ENCODE measurements at places on chromosomes 3 and 15.

- DNase-seq = no peak
Measured at GRCh38 chr15:68232937-68233336, 3.4 kb upstream of the CLN6 start.

DNA sequence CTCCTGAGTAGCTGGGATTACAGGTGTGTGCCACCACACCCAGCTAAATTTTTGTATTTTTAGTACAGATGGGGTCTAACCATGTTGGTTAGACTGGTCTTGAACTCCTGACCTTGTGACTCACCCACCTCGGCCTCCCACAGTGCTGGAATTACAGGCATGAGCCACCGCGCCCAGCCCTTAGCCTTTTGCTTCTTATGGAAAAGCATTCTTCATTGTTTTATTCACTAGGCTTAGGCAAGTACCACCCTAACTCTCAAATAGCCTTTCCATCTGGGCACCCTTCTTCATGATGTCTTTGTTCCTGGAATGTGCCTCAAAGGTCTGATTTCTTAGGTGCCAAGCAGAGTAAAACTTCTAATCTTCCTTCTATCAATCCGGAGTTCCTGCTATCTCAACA, 641.8 kb downstream of the FHIT start:
- no peak for DNase-seq

- no peak for DNase-seq
Measured at GRCh38 chr15:92930054-92930621, 30.0 kb downstream of the CHD2 start.

GRCh38 chr3:63096248-63097058, 181.7 kb upstream of the SYNPR start:
- DNase-seq = no peak

GRCh38 chr3:123743121-123743520, 141.0 kb downstream of the MYLK start:
- DNase-seq = no peak

- DNase-seq = no peak
Measured at GRCh38 chr3:155602307-155602706, 142.6 kb downstream of the PLCH1 start.

DNA sequence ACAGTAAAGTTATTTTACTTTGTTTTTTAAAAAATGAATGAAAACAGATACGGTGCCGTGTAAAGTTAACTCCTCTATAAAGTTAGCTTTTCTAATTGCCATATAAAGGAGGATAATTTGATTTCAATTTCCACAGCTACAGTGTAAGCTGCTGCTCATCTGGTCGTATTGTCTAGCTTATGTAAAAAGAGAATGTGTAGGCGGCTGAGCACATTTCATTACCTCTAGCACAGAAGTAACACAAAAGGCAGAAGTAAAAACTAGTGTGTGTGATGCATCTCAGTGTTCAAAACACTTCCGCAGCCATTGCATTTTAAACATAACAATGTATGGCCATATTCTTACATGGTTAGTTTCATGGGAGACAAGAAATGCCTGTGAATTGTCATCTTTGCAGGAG, 105.0 kb upstream of the P2RY1 start:
- no peak for DNase-seq

DNA sequence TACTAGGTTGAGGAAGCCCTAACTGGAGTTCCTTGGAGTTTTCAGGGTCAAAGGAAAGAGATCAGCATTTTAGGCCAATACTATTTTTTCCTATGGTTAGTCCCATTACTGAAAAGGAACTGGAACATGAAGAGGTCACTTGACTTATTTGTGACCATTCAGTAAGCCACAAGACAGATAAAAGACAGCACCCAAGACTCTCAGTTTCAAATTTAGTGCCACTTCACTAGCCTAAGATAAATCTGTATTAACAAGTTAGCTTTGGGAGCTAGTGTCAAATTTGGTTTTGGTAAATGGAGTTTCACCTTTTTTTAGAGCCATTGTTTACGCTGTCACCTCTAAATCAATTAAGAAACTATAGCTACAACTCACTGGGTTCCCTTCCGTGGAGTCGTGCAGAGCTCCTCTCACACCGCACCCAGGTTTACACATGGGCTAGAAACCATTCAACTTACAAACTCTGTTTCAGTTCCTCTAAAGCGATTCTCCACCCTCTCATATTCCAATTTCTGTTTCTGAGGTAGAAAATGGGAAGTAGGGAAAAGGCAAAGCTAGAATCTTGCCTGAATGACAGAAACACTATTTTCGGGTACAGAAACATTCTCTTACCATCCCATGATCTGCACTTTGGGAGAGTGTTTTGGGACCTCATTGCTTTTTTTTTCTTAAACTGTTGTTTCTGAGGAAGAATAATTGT, 14.4 kb downstream of the CCDC32 start:
- no peak for DNase-seq

DNA sequence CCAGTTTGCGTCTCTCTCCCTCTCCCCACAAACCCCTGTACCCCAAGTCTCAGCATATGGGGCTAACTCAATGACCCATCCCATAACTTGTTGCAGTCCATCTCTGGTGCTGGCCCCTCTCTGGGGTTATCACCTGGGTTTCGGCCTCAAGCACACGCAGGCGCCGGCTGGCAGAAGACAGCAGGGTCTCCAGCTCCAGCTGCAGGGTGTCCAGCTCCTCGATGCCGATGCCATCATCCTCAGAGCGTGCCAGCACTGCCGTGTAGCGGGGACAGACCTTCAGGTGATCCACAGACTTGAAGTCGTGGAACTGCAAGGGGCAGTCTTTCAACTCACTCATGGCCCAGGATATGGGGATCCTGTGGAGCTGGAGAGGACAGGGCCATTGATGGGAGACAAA, 1.1 kb downstream of the TADA3 start:
- no peak for DNase-seq

- no peak for DNase-seq
Measured at GRCh38 chr3:158522221-158523136, 48.5 kb upstream of the MLF1 start.

- DNase-seq = no peak
Measured at GRCh38 chr3:87958289-87958688, 100.5 kb downstream of the CGGBP1 start.

DNA sequence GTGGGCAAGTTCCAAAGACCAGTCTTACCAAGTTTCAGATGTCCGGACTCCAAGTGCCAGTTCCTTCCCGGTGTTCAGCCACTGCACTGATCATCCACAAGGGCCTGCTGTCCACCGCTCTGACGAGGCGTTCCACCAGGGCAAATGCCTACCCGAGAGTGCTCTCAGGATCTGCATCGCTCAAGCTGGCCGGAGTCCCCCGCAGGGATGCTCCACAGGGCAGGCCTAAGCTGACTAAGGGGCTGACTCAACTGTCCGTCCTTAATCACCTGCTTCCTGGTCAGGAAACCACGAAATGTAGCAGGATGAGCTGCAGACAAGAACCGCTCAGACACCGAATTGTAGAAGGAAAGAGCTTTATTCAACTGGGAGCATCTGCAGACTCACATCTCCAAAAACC, 341.6 kb downstream of the KCNH8 start:
- no peak for DNase-seq

DNA sequence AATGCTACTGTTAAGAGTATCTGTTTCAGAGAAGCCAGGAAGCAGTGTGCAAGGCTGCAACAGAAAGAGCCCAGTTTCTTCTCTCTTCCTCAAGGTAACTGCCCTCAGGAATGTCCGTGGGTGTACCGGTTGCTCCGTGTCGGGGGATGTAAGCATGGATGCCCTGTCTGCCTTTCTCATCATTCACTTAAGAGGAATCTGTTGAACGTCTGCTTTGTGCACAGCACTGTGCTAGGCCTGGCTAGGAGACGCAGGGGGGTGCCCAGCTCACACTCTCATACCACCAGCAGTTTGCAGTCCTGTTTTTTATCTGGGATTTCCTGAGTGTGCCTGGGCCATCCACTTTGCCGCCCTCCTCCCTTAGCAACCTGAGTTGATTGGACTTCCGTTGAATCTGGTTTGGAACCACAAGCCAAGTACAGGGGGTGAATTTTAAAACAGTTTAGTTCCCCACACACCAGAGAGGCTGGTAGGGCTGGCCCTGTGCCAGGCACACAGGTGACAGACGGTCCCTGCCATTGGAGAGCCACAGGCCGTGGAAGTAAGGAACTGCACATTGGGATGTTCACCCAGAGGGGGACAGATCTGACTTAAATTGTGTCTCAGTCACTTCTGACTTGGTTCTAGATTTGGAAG, 11.2 kb downstream of the BOC start:
- DNase-seq = no peak

GRCh38 chr3:21446027-21446426, 305.0 kb downstream of the ZNF385D start:
- no peak for DNase-seq

DNA sequence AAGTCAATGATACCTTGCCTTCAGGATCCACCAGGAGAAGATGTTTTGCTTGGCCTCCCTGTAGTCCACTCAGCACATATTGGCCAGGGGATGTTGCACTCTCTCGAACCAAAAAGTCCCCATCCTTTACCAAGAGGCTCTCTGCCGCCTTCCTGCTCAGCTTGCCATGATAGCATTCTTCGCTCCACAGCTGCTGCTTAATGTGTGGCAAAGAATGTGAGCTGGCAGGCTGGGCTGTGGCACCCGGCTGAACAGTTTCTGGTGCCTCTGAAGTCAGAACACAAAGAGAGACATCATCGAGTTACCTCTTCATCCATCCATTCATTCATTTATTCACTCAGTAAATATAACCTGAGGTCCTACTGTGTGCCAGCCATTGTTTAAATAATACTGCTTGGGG, 23.9 kb upstream of the CEP152 start:
- DNase-seq = no peak

GRCh38 chr3:43584043-43584826, 37.6 kb downstream of the ANO10 start:
- no peak for DNase-seq

DNA sequence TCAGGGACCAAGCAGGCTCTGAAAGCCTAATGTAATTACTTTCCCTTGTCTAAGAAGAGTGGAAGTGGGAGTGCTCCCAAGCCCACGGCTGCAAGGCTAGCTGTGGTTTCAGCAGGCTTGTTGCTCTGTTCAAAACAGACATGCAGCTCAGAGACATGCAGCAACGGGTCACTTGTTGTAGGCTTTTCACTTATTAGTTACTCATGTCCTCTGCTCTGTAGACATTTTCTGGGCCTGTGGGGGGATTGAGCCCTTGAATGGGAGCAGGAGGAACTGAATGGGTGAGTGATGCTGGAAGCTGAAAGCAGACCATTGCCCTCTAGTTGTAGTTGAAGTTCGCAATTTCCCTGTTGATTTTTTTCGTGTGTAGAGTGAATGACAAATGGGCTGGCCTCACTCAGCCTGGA, 261.9 kb upstream of the NR2E3 start:
- DNase-seq = no peak

GRCh38 chr3:150736903-150737832, 25.8 kb downstream of the SIAH2 start:
- no peak for DNase-seq

DNA sequence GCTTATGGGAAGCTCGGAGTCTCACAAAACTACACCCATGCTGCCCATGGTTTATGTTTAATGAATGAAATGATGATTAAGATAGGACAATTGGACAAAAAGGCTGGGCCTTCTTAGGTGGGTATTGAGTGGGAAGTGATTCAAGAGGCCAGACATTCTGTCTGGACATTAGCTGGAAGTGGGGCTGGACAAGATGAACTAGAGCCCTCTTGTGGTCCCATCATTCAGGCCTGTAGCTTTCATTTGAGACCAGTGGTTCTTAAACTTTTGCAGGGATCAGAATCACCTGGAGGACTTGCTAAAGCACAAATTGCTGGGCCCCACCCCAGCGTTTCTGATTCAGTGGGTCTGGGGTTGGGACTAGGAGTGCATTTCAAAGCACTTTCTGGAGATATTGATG, 290.4 kb upstream of the CTDSPL start:
- DNase-seq = no peak

- no peak for DNase-seq
Measured at GRCh38 chr3:73007992-73008712, 11.5 kb downstream of the PPP4R2 start.

GRCh38 chr3:46998852-46999515, 19.5 kb downstream of the NBEAL2 start:
- DNase-seq = no peak

- DNase-seq = no peak
Measured at GRCh38 chr3:125186800-125187598, 25.5 kb downstream of the SLC12A8 start.

GRCh38 chr3:117305681-117306080, 596.1 kb downstream of the TUSC7 start:
- DNase-seq = peak; percentile 10

DNA sequence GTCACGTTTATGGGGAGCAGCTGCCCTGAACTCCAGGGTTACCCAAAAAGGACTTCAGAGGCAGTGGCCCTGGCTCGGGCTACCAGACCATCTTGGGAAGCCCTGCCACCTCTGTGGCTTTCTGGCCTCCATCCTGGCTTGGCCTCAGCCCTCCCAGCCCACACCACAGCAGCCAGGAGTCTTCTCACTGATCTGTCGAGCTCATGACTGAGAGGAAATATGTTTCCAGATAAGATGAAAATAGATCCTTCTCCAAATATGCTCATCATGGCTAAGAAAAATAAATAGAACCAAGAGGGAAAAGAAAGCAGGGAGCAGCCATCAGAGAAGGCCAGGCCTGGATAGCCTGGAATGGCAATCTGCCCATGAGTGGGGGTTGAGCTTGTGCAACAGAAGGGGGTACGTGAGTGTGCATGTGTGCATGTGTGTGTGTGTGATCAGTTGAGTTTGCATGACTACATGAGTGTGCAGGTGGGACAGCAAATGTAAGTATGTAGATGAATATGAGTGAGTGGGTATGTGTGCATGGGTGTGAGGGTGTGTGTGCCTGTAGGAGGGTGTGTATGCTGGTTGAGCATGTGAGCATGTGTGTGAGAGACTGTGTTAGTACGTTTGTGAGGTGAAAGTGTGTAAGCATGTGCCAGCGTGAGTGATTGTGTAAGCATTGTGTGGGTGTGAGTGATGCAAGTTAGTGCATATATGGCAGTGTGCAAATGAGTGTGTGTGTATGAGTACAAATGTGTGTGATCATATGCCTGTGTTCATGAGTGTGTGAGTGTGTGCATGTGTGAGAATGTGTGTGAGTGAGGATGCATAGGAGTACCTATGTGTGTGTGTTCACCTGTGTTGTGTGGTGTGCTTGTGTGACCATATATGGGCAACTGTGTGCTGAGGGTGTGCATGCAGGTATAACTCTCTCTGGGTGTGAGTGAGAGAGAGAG, 9.9 kb upstream of the RFT1 start:
- DNase-seq = no peak

DNA sequence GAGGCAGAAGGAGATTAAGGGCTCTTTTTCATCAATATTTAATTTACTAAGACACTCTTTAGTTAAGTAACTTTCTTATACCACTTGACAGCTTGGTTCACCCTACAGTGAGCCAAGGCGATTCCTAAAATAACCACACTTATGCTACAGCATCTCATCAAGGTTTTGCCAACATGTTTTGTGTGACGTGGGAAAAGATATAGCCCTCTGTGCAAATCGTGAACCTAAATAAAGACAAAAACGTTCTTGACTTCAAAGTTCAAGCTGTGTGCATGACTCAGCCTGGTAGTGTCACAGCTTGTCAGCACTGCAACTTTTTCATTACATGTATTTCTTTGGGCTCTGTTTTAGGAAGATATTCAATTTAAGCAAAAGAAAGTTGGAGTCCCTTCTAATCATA, 297.0 kb upstream of the EPHA3 start:
- no peak for DNase-seq

- no peak for DNase-seq
Measured at GRCh38 chr3:12148183-12148940, 10.3 kb downstream of the TIMP4 start.
